ENCODE measurements at places on chromosomes 16 and 17.
A peak's percentile ranks its signal among the peaks of the same experiment; 100 is the strongest.

GRCh38 chr17:65400701-65401100 lies 160.7 kb downstream of the AXIN2 start:
- DNase-seq: no peak

GRCh38 chr17:77741109-77741508 lies 217.4 kb upstream of the TNRC6C start:
- DNase-seq: peak; percentile 28

DNA sequence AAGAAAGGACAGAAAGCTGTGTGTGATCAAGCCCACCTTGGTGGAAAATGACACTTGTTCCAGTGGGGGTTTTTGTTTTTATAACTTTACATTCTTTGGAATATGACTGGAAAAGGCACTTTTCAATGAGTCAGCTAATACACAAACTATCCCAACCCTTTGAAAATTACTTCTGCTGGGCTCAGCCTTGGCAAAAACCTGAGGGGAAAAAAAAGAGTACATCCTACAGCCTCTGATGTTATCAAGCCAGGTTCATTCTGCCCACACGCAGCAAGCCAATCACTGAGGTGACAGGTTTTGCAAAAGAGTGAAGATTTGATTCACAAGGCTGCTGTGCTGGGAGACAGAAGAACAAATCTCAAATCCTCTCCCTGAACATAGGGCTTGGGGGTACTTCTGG lies 484.5 kb upstream of the ERCC4 start:
- no peak for DNase-seq

DNA sequence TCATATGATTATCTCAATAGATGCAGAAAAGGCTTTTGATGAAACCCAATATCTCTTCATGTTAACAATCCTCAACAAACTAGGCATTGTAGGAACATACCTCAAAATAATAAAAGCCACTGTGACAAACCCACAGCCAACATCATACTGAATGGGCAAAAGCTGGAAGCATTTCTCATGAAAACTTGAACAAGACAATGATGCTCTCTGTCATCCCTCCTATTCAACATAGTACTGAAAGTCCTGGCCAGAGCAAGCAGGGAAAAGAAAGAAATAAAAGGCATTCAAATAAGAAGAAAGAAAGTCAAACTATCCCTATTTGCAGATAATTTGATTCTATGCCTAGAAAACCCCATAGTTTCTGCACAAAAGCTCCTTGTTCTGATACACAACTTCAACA lies 999.2 kb upstream of the GOT2 start:
- DNase-seq: no peak

GRCh38 chr17:76696763-76697701 lies 13.7 kb downstream of the MXRA7 start:
- DNase-seq: no peak

DNA sequence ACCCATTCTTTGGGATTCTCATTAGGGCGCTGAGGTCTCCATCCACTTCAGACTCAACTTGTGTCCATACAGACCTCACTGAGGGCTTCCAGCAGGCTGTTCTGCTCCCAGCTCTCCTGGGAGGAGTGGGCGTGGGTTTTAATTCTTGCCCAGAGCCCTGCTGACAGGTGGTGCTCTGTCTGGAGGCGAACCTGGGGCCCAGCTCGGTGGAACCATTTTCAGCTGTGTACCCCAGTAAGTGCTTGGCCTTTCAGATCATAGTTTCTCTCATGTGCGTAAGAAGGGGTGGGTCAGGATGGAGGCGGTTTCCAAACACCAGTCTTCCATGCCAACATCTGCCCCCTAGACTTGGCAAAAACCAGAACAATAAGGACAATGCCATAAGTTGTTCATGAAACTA lies 21.4 kb upstream of the NKD1 start:
- DNase-seq: peak; percentile 44

GRCh38 chr17:81252987-81253329 lies 13.8 kb downstream of the NDUFAF8 start:
- DNase-seq: no peak

DNA sequence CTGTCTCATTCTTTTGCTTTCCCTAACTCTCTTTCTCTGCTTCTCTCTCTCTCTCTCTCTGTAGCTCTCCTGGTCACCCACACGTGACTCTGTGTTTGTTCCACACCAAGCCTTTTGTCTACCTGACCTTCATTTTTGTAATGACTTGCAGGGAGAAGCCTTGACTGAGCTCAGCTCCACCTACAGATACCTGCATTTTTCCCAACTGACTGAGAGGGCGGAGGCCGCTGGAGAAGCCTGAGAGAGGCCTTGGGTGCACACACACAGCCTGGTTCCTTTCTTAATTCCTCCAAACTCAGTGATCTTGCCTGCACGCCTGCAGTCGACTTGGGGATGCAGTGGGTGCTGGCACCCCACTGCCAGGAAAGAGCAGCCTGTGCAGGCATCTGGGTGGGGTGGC lies 68.8 kb downstream of the LYRM1 start:
- no peak for DNase-seq

DNA sequence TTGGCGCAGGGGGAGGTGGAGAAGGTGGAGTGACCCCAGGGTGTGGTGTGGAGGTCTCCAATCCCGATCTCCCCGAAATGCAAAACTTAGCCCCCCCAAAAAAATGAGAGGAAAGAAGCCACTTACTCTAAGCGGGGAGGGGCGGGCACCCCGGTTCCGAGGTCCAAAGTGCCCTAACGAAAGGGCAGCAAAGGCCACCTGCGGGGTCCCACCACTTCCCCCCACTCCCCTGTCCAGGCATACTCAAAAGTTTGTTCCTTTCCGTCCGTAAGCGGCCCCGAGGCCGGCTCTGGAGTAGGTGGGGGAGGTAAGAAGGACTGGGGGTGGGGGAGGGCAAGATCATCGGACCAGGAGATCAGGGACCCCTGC lies 1.1 kb downstream of the TOX3 start:
- DNase-seq: no peak

GRCh38 chr16:78437352-78437968 lies 338.0 kb downstream of the WWOX start:
- DNase-seq: no peak

GRCh38 chr16:68848786-68849185 lies 5.5 kb downstream of the TANGO6 start:
- DNase-seq: no peak

- peak; percentile 53 for DNase-seq
Observed at GRCh38 chr17:6109536-6109935, 39.4 kb downstream of the WSCD1 start.

DNA sequence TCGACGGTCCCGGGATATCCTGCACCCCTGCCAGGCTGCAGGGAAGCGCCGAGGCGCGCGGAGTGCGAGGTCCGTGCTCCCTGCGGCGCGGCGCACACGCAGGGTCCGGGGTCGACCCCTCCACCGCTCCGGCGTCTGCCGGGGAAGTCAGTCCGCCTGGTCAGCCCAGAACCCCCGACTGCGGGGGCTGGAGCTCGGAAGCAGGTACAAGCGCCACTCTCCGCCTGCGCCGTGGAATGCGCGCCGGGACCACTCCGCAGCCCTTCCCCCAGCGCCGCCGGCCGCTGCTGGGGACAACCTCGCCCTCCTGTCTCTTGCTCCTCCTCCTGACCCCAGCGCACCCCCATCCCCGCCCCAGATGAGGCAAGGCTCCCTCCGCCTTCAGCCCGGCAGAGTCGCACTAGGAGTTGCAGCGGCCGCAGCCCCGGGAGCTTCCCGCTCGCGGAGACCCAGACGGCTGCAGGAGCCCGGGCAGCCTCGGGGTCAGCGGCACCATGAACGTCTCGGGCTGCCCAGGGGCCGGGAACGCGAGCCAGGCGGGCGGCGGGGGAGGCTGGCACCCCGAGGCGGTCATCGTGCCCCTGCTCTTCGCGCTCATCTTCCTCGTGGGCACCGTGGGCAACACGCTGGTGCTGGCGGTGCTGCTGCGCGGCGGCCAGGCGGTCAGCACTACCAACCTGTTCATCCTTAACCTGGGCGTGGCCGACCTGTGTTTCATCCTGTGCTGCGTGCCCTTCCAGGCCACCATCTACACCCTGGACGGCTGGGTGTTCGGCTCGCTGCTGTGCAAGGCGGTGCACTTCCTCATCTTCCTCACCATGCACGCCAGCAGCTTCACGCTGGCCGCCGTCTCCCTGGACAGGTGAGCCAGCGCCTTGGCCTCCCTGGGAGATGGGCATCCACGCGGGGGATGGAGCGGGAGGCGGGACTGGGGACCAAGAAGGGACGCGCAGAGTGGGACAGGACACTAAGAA lies at the start of gene GALR2:
Gene GALR2, plus strand, starts transcription at position 392 of the 974 bp plus-strand sequence. Its CDS starts 103 bp downstream, at position 495.
- DNase-seq: no peak

- DNase-seq: no peak
Observed at GRCh38 chr16:48300391-48300856, 53.1 kb upstream of the ABCC11 start.

DNA sequence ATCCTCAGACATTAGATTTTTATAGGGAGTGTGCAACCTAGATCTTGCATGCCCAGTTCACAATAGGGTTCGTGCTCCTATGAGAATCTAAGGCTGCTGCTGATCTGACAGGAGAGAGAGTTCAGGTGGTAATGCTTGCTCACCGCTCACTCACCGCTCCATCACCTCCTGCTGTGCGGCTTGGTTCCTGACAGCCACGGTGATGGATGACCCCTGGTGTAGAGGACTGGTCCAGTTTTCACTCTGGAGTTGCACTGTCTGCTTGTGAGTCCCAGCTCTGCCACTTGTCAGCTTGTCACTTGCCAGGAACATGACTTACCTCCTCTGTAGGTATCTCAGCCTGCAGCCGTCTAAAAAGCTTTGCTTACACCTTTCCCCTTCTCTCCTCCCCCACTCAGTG lies 214.6 kb downstream of the SNX29 start:
- no peak for DNase-seq

GRCh38 chr17:18364166-18364565 lies 816 bp upstream of the SHMT1 start:
- no peak for DNase-seq

- DNase-seq: peak; percentile 85
Observed at GRCh38 chr17:42517516-42517915, 18.5 kb upstream of the NAGLU start.

DNA sequence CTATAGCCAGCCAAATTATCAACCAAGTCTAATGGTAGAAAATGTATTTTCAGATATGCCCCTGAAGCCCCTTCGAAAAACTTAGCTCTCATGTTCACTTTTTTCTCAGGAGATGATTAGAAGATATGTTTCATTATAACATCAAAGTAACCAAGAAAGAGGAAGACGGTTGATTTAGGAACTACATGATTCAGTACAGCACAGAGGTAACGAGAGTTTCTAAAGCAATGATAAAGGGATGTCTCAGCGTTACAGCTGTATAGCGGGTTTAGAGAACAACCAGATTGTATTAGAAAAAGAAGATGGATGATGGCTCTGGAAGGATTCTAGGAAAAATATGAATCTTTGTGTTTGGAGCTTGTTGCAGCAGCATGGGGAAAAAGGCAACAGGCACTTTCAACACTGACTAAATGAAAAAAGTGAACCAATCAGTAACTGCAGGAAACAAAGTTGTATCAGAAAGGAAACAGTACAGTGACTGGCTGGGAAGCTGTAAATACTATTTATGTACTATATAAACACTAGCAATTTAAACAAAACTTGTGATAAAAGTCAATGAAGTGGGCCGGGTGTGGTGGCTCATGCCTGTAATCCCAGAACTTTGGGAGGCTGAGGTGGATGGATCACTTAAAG lies 21.5 kb downstream of the MBTD1 start:
- DNase-seq: no peak

- DNase-seq: no peak
Observed at GRCh38 chr17:18921912-18922451, 30.0 kb upstream of the SLC5A10 start.

DNA sequence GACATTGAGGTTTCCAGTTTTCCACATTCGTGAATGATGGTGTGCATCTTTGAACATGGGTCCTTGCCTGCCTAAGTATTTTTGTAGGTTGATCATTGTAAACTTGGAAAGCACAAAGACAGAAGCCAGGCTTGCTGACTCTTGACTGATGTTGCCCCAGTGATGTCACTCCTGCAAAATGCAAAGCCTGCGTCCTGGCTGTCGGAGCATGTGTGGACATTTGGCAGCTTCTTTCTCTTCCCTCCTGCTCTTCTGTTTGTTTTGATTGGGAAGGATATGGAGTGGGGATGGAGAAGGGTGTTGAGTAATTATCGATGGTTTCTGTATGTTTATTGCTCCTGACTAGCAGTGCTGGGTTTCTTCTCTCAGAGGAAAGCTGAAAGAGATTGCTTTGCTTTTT lies 3.2 kb downstream of the NDE1 start:
- DNase-seq: no peak

GRCh38 chr17:18218756-18219415 lies 6.5 kb upstream of the LLGL1 start:
- no peak for DNase-seq

- no peak for DNase-seq
Observed at GRCh38 chr17:73358668-73359067, 46.9 kb upstream of the CDC42EP4 start.

DNA sequence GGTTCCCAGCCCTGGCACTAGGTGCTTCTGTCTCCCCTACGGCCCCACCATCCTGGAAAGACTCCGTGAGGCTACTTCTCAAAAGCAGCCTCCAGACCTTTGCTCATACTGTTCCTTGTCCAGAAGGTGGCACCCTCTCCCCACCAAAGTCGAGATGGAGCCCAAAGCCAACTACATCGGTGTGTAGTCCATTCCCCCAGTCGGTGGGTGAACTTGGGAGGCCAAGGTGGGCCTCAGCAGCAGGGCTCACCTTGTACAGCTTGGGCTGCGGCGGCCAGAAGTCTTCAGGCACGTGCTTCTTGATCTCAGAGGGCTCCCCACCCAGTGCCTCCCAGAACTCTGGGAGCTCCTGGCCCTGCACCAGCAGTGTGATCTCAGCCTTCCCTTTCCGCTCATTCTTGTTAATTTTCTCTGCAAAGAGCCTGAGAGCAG lies 10.2 kb downstream of the FLII start:
- DNase-seq: peak; percentile 85

GRCh38 chr17:42342242-42343008 lies 45.8 kb downstream of the STAT3 start:
- DNase-seq: no peak

DNA sequence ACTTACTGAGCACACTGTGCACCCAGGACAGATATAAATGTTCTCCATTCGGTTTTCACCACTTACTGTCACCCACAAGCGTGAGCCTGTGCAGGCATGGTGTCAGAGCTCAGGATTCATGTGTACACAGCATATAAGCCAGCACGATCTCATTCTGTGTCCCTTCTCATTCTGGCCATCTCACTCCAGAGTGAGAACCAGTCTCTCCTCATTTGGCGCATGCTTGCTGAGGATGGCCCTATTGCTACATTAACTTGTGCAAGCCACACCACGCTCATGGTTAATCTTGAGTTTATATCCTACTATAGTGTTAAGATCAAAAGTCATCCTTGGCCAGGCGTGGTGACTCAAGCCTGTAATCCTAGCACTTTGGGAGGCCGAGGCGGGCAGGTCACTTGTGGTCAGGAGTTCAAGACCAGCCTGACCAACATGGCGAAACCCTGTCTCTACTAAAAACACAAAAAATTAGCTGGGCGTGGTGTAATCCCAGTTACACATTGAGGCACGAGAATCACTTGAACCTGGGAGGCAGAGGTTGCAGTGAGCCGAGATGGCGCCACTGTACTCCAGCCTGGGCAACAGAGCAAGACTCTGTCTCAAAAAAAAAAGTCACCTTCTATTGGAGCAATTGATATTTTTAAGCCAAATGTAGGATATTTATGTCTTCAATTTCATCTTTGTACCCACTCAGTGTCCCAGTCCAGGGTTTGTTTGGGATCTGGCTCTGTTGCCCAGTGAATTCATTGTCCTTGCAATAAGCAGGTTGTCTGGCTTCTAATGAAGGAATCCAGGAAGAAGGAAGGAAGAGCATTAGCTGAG lies 20.9 kb downstream of the SOCS1 start:
- no peak for DNase-seq
